ENCODE measurements at places on chromosomes 3 and 15.

GRCh38 chr3:44185396-44185915 is 56.2 kb upstream of the TOPAZ1 start:
- DNase-seq, result no peak

- DNase-seq, result no peak
Observed at GRCh38 chr3:2643606-2644005, 466.6 kb downstream of the IL5RA start.

GRCh38 chr15:60397772-60398445 is at the start of gene ANXA2:
TSS of gene ANXA2 (minus strand) at chr15:60397986. CDS start at chr15:60386075, 11,911 bp downstream.
- peak; percentile 80 for DNase-seq

GRCh38 chr3:38084334-38085310 is 45.6 kb downstream of the DLEC1 start:
- DNase-seq, result peak; percentile 16

GRCh38 chr3:32577581-32578556 is 7.2 kb upstream of the DYNC1LI1 start:
- no peak for DNase-seq

DNA sequence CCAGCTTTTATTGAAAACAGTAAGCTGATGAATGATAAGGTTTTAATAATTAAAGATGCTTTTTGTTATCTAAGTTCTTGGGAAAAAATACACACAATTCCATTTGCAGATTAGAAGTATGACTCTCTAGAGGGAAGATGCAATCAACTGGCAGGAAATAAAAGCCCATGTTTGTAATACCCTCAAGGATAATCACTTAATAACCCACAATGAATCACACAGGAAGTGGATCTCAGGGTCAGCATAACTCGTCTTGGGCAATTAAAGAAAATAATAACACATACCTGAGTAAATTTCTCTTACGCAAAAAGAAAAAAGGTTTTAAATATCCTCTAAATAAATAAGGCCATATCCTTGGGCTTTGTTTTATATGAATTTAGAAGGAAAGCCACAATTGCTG is 9.4 kb upstream of the EID1 start:
- DNase-seq, result no peak

GRCh38 chr15:66484539-66485112 is 12.9 kb downstream of the SNAPC5 start:
- DNase-seq, result no peak

GRCh38 chr15:80325206-80325605 is 73.2 kb upstream of the CTXND1 start:
- DNase-seq, result no peak

GRCh38 chr3:168862466-168862865 is 766.7 kb upstream of the GOLIM4 start:
- no peak for DNase-seq

GRCh38 chr3:65950340-65951326 is 88.1 kb downstream of the MAGI1 start:
- DNase-seq, result no peak

GRCh38 chr3:50495609-50496423 is 7.6 kb downstream of the CACNA2D2 start:
- no peak for DNase-seq

DNA sequence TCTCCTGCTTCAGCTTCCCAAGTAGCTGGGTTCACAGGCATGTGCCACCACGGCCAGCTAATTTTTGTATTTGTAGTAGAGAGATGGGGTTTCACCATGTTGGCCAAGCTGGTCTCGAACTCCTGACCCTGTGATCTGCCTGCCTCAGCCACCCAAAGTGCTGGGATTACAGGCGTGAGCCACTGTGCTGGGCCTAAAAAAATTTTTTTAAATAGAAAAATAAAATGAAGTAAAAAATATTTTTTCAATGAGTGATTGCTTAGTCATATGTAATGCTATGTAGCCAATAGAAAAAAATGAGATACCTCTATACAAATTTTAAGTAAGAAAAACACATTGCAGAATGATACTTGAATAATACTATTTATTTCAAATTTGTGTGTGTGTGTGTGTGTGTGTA is 27.9 kb upstream of the SLC30A4 start:
- DNase-seq, result no peak

DNA sequence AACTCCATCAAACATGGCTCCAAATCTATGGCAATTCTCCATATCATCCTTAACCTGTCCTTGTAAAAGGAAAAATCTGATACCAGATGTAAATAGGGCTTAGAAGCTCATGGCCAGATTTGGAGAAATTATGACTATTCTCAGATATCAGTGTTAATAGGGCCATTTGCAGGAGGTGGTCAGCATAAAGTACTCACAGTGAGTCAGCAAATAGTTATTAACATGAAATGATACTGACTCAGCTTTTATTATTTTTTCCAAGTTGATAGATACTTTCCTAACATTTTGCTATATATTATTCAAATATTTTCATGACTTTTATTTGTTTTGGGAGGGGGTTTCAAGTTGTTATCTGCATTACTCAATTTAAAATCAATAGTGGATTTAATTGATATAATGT is 255.8 kb downstream of the MFSD1 start:
- DNase-seq, result no peak

- DNase-seq, result no peak
Observed at GRCh38 chr15:91228890-91229289, 128.8 kb downstream of the SV2B start.

GRCh38 chr3:137768361-137769321 is 4.5 kb downstream of the SOX14 start:
- DNase-seq, result no peak
